ENCODE measurements at places on chromosomes 2 and 18.

DNA sequence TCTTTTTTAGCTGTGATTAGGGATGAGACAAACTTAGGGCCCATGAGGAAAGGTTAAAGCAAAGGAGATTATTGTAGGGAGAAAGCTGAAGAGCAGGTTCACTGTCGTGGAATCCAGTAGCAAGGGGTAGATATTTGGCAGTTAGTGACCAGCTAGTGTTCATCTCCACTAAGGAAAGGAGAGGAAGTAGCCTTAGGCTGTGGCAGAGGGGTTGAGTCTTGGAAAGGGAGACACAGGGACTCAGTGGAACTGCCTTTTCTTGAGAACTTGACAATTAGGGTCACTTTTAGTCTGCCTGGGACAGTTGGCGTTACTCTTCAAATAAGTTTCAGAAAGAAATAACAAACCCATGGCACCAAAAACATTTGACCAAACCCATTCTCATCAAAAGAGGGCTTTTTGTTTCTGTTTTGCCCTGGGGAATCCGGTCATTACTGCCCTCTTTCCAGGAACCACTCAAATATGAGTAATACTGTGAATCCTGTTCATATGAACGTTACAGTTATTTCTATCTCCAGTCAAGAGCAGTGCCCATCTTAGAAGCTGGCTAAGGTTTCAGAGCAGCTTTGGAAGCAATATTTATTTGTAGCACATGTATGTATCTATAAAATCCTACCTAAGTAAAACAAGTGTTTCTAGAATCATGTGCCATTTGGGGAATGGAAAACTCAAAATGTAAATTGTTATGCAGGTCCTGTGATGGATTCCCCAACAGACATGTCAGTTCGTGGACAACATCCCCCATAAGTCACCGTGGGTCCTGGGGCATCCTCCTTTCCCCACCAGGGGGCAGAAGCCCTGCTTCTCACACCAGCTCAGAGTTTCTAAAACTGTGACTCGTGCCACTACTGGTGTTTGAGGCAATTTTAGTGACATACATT, 77.3 kb upstream of the PHLPP1 start:
- DNase-seq: peak; percentile 40

GRCh38 chr2:62184512-62185230, 11.2 kb upstream of the B3GNT2 start:
- DNase-seq: no peak

- no peak for DNase-seq
These were observed 3.8 kb upstream of the IMP4 start for GRCh38 chr2:130338793-130339345.

DNA sequence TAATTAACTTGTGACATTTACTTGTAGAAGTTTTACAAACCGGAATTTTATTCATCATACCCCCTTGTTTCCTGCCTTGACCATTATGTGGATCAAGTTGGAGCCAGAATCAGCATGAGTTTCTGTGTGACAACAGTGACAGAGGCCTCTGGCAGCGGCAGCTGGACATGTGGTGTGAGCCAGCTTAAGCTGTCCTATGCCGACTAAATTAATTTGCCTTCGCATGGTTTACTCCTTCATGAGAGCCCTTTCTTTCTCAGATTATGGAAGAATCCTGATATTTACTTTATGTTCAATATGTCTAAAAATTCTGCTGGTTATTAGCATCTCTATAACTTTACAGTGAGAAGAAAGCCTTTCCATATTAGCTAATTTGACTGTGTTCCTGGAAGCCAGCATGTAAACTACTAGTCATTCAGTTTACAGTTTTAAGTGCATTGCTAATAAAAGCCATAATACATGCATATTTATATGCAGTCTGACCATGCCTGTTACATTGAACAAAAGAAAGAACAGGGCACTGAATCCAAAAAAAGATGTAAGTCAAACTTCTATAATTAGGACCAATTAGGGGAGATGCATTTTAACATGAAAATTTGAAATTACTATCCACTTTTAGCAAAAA, 495.8 kb upstream of the ACVR2A start:
- no peak for DNase-seq

DNA sequence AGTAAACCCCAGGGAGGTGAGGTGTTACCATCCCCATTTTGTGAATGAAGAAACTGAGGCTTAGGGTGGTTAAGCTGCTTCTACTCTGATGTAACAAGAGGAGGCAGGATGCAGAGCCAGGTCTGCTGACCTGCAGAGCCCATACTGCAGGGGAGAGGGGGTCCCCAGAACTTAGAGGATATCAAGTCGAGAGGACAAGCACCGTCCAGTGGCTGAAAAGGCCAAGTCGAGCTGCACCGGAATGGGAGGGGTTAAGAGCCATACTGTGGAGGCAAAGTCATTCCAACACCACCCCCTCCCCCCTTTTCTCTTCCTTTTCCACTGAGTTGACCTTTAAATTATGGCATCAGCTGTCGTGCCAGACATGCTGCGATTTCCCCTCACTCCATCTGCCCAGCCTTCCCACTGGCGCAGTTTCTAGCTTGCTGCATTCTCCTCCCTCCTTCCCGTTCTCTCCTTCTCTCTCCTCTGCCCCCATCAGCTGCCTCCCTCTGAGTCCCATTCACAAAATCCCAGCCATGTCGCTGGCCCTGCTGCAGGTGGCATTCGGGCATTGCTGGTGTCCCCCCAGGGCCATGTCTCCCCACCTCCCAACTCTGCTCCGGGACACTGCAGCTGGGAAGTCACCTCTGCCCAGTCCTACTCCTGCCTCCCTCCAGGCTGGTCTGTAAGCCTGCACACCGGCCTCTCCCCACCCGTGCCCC, 346.9 kb downstream of the DYSF start:
- no peak for DNase-seq

DNA sequence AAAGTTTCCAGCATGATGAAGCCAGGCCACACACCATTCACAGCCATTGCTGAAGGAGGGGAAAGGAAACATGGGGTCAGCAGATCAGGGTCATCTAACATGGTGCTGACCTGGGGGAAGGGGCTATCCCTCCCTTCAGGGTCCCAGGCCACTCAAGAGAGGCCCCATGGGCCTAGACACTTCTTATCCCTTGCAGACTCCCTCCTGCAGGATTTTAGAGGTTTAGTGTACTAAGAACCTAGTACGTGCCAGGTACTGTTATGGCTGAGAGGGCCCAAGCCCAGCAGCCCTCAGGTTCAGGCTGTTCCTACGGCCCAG, 8.8 kb downstream of the KHK start:
- DNase-seq: no peak

- no peak for DNase-seq
These were observed 27.9 kb downstream of the PSD4 start for GRCh38 chr2:113201496-113202304.

DNA sequence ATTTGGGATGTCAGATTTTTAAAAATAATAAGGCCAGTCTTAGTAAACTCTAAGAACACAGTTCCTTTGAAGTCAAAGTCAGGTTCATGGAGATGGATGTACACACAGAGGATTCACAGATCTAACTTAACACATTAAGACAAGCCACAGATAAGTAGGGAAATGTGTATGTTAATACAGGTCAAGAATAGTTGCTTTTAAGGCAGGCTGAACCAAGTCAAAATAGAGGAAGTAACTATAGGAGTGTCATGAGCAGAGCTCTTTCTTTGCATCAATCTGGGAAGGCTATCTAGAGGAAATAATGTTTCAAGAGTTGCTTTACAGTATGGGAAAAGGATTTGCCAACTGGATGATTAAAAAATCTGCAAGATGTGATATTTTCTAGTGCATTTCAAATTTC, 128.0 kb upstream of the FBXO11 start:
- DNase-seq: no peak

- no peak for DNase-seq
These were observed 42.4 kb downstream of the MRPS5 start for GRCh38 chr2:95079199-95079683.

- DNase-seq: no peak
These were observed 44.9 kb downstream of the HPCAL1 start for GRCh38 chr2:10347562-10347948.

GRCh38 chr2:138503652-138504051, 2.1 kb downstream of the SPOPL start:
- no peak for DNase-seq

DNA sequence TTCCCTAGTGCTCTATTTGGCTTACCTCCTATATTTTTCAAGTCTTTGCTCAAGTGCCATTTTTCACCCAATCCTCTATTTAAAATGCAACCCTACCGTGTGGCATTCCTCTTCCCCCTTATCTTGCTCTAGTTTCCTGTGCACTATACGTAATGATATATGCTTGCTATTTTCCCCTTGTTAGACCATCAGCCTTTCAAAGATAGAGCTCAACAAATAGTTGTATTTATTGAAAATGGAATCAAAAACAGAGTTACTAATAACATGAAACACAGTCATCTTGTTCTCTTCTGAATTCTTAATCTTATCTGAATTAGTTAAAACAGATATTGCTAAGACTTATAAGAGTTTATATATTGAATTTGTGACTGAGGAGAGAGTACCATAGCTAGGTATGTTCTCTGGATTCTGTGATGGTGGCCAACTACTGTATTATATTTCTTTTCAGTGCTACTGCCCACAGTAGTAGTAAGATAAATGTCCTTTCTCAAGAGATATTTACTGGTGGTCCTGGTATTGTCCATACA, 55.3 kb downstream of the CAB39 start:
- DNase-seq: no peak

- no peak for DNase-seq
These were observed 265.2 kb downstream of the TFCP2L1 start for GRCh38 chr2:121019756-121020155.

GRCh38 chr2:142131010-142131669, at the start of gene LRP1B:
LRP1B (minus strand) TSS chr2:142131016; CDS start chr2:142130729, 287 bp downstream.
- no peak for DNase-seq

DNA sequence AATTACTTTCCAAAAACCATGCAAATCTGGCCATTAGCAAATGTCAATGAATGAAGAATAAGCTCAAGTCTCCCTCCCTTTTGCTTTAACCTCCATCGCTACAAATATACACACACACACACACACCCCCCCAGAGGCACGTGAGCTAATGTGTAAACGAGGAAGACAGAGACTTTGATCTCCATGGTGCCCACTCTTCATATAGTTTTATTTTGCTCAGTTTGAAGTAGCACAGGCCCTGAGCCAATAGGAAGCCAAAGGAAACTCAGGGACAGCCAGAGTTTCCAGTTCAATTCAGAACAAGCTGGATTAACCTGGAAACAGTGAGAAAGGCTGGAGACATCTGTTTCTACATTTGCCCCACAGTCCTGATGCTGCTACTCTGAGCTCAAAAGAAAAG, 248.4 kb upstream of the MEIS1 start:
- no peak for DNase-seq

GRCh38 chr2:225122583-225123486, 80.6 kb upstream of the DOCK10 start:
- DNase-seq: peak; percentile 28

DNA sequence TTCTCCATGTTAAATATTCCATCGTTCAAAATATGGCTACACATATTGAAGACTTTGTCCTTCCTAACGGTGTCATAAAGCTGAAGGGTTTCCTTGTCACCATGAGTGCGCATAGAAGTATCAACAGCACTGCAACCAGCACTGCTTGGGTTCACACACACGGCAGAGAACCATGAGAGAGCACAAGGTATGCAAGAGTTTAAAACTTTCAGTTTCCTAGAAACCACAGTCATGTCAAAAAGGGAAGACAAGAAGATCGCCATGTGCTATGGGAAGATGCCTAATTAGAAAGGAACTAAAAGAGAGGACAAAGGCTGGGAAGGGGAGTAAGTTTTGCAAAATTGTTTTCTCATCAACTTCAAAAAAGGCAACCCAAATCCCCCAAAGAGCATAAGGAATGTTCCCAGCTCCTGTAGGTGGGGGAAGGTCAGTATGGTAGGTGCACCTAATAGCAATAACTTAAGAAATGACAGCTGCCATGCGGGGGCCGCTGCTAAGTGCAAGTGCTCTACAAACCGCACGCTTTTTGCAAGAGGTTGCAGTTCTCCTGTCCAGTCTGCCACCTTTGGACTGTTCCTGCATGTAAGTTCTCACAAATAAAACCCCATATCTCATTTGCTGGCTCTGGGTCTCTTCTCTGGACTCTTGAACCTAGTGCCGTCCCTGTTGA, 136.8 kb downstream of the TMEM163 start:
- no peak for DNase-seq

DNA sequence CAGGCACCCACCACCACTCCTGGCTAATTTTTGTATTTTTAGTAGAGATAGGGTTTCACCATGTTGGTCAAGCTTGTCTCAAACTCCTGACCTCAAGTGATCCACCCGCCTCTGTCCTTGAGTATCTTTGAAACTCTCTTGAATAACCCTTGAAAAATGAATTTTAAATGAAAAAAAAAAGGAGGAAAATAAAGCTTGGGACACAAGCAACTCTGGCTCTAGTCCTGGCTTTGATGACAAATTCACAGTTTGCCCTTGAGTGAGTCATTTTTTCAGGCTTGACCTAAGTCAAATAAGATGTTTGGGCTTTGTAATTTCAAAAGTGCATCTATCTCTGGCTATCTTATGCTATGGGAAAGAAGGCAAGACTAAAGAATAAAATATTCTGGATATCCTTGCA, 79.0 kb upstream of the TRIB2 start:
- no peak for DNase-seq

DNA sequence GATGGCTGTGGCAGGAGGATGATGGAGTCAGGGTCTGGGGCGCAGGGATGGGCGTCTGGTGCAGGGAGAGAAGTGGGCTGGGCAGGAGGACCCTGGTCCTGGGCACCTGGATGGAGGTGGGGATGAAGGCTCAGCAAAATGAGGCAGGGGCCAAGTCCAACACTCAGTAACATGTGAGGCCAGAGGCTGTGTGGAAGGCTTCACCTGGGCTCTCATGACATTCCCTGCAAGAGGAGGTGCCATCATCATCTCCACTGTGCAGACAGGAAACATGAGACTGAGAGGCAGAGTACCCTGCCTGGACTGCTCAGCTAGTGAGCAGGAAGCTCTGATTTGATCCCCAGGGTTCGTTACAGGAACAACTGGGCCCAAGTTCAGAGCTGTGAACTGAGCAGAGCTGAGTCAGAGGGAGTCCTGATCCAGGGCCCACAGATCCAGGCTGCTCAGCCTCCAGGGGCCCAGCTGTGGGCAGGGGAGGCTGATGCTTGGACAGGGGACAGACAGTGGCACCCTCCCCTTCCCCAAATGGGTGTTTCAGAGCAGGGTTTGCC, 36.9 kb downstream of the HJURP start:
- DNase-seq: no peak

DNA sequence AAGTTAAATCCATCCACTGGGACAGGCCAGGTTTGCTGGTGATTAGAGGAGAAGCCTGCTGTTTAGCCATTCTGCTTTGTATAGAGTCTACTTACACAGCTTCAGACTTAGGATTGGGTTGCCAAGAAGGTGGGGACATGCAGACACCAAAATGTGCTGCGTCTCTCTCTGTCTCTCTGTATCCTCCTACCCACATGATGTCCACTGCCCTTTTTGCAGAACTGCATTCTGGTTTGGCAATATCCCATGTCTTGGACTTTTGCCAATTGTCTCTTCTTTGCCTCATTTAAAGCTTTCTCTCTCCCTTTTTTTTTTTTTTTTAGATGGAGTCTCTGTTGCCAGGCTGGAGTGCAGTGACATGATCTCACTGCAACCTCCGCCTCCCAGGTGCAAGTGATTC, 261.1 kb upstream of the FN1 start:
- DNase-seq: no peak

- DNase-seq: no peak
These were observed 5.9 kb upstream of the USP40 start for GRCh38 chr2:233572468-233572867.
